ENCODE measurements at places on chromosomes 3 and 15.

- DNase-seq: peak; percentile 18
These were observed 2.6 kb downstream of the ARID3B start for GRCh38 chr15:74543583-74543982.

- no peak for DNase-seq
These were observed 63.6 kb downstream of the PROS1 start for GRCh38 chr3:93910097-93910496.

GRCh38 chr15:87619161-87619960 lies 637.2 kb downstream of the NTRK3 start:
- DNase-seq: no peak

DNA sequence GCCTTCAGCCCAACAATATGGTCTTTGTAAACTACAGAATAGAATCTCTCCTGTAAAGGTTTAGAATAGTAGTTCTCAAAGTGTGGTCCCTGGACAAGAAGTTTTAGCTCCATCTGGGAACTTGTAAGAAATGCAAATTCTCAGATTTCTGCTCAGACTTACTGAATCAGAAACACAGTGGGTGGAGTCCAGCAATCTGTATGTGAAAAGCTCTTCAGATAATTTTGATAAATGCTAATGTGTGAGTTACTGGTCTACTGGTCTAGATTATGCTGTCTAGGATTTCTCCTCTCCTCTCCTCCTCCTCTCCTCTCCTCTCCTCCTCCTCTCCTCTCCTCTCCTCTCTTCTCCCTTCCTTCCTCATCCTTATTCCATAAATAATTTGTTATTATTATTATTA lies 57.5 kb downstream of the RBMS3 start:
- no peak for DNase-seq

- peak; percentile 60 for DNase-seq
These were observed 16.3 kb upstream of the JMJD7 start for GRCh38 chr15:41811432-41812195.

DNA sequence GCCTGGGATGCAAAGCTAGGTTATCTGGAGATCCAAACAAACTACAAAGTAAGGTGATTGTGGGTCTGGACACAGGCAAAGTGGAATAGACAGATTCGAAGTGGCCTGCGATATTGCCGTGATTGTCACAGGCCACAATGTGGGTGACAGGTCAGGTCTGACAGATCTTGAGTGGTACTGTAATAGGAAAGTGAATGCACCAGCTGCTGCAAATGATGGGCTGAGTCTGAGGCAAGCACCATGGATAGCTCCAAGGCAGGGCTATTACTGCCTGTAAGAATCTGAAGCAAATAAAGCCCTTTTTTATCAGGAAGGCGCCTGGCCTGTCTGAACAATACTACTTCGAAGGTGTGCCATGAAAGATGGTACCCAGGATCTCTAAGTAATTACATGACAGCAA lies 10.0 kb downstream of the ARMC8 start:
- no peak for DNase-seq

DNA sequence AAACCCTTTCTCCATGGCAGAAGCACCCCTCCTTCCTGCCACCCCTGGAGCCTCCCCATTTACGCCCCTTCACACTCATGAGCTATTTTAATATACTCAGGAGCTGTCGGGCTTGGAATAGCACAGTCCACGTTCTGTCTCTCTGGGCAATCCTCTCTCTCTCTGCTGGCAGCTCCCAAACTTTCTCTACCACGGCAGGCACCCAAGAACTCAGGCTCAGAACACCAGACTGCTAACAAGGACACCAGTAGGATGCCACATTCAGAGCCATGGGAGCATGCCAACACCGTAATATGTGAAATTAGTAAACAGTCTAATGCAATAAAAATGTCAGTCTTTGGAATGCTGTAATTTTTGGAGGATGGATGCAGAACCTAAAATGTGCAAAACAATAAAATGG lies 19.3 kb downstream of the TNFAIP8L3 start:
- no peak for DNase-seq

- DNase-seq: no peak
These were observed 9.5 kb downstream of the SLCO2A1 start for GRCh38 chr3:134020135-134020680.

- DNase-seq: no peak
These were observed 76.9 kb downstream of the ETFA start for GRCh38 chr15:76234337-76234889.

GRCh38 chr3:188752850-188753249 lies 418.9 kb upstream of the TPRG1 start:
- DNase-seq: no peak

GRCh38 chr3:194676471-194676870 lies 4.5 kb upstream of the LSG1 start:
- DNase-seq: no peak

GRCh38 chr3:38755130-38755529 lies 60.9 kb downstream of the SCN10A start:
- no peak for DNase-seq

DNA sequence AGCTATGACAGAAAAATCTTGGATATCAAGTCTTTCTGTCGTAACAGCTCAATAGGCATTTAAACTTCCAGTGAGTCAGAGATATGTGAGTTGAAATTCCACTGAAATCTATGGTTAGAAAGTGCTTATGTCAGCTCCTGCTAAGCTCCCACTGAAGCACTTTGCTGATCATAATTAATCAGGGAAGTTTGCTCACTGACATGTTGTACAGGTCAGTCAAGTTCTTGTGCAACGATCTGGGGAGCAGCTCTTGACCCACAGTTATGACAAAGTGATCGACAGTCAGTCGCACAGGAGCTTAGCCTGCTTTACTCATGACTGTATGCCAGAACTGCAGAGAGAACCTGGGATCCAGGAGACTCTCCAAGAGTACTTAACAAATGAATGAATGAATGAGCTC lies 453.5 kb downstream of the SOX2 start:
- no peak for DNase-seq

DNA sequence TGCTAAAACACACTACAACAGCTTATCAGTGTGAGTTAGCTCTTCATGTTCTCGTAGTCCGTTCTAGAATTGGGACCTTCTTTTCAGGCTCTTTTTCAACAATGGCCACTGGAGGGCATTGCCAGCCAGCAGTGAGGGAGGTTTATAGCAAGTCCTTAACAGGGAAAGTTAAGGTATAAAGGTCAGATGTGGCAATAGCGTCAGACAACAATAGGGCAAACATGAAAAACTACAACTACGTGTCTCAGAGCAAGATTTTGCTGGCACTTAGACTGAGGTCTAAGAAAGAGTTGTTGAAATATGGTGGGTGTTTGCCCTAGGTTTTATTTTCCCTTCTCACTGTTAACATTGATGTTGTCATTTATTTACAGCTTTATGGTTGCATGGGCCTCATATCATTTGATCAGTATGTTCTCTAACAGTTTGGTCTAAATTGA lies 161.4 kb downstream of the GMNC start:
- no peak for DNase-seq

DNA sequence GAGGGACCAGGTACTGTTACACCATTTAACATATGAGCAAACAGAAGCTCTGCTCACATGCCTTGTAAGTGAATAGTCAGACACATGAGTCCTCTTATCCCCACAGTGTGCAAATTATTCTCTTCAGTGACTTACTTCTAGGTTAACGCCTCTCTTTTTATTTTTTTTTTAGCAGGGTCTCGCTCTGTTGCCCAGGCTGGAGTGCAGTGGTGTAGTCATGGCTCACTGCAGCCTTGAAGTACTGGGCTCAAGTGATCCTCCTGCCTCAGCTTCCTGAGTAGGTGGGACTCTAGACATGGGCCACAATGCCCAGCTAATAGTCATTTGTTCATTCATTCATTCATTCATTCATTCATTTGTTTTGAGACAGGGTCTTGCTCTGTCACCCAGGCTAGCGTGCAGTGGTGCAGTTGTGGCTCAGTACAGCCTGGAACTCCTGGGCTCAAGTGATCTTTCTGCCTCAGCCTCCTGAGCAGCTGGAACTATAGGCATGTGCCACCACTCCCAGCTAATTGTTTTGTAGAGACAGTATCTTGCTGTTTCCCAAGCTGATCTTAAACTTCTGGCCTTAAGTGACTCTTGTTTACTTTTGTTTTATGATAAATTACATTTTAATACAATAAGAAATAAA lies 94.7 kb downstream of the LRRC28 start:
- DNase-seq: no peak

DNA sequence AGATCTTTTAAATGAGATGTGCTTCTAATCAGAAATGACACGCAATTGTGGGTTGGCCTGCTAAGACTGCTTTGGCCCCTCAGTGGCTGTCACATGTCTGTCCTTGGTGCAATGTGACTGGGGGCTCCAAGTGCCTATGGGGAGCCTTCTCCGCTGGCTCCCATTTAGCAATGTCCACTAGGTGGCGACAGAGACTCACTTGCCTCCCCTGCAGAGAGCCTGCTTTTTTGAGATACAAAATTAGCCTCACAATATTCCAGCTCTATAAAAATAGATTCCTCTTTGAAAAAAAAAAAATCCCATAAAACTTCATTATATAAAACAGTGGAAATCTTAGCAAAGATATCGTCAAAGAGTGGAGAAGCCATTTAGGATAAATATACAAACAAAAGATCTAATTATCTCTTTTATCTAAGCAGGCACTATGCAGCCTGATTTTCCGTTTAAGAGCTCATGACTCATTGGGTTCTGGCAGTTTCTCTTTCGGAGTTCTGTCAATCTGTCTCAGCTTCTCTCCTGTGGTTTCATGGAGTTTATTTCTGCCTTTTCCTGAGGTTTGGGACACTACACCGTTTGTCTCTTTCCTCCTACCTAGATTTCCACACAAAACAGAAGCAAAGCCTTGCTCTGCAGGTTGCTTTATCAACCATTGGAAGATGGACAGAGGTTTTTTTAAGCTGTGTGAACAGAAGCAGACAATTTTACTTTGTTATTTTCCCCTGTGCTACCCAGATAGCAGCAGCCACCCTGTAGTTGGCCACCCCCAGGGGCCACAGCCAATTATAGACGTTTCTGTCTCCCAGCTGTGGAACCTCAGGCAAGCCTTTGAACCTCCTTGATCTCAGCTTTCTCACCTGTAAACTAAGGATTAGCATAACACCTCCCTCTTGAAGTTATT lies 68.4 kb upstream of the TNFAIP8L3 start:
- peak; percentile 57 for DNase-seq

GRCh38 chr15:93974804-93975481 lies 256.4 kb upstream of the MCTP2 start:
- no peak for DNase-seq

DNA sequence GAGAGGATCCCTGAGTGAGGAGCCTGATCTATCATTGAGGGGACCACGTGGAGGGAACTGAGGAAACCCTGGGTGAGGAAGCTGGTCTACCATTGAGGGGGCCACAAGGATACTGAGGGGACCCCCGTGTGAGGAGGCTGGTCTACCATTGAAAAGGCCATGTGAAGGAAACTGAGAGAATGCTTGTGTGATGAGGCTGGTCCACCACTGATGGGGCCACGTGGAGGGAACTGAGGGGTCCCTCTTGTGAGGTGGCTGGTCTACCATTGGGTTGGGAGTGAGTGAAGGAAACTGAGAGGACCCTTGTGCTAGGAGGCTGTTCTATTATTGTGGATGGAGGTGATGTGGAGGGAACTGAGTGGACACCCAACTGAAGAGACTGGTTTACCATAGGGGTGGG lies 161.3 kb downstream of the FBLN2 start:
- no peak for DNase-seq

GRCh38 chr3:5480190-5480589 lies 292.7 kb downstream of the EDEM1 start:
- DNase-seq: no peak

GRCh38 chr3:100754563-100755334 lies 45.5 kb downstream of the TFG start:
- DNase-seq: no peak

GRCh38 chr15:39621210-39621609 lies 40.3 kb downstream of the THBS1 start:
- no peak for DNase-seq

DNA sequence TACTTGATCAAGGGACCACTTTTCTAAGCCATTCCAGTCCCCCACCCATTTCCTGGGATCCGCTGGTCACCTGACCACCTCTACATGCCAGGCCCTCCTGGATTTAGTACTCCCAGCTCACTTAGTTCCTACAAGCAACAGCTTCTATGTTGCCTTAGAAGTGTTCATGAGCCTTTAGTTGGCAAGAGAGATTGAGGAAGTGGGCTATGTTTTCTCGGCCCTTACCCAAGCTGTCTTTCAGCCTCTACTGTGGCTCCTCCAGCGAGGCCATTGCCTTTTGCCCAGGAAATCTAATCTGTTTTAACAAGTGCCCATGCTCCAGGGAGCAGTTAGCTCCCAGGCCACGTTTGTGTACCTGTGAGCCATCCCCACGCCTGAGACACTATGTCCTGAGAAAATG lies 4.5 kb upstream of the PRKAR2A start:
- DNase-seq: no peak

DNA sequence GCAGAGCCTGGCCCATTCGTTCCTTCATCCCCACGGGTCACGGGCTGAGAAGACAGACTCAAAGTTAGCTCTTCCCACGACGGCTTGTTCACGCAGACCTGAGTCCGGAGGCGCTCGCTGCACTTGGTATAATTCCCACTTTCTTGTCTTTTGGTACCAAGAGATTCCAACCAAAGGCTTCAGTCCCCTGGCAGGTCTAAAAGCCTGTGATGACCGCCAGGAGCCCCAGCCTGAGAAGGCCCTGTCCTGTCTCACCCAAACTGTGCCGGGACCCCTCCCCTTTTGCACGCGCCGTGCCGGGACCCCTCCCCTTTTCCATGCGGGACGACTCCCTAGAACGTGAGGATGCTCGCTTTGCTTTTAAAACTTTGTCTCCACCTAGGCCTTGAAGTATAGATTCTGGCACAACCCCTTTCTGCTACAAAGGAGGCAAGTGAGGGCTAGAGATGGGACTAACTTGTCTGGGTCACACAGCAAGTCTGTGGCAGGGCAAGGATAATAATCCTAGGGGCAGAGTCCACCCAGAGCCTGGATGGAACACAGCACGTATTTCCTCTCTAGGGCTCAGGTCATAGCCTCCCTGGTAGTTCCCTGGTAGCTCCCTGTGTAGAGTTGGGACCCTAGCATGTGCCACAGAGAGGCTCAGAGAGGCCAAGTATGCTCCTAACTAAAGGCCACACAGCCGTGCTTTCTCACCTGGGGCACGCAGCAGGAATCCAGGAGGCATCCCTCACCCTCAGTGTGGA lies 211.3 kb downstream of the XXYLT1 start:
- DNase-seq: no peak

GRCh38 chr3:115550285-115550761 lies 73.0 kb upstream of the GAP43 start:
- DNase-seq: no peak

DNA sequence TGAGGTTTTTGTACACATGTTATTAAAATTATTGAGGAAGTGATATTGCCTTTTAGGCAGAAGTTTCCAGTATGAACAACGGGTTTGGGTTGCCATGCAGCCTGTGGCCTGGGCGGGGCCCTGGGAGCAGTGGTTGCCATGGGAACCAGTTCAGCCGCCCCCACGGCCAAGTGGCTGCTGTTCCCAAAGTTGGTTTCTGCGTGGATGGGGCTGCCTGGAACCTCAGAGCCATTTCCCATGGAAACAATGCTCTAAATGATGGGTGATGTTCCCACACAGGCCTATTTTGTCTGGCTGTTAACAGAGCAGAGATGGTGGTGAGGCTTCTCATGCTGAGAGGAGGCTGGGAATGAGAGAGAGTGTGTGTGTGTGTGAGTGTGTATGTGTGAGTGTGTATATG lies 19.5 kb downstream of the MRAS start:
- no peak for DNase-seq

Data from T-helper 2 cell treated with Interferon-gamma antibody and Interleukin-4, amounts not matched to agents 5 μg/mL and 100 μg/mL, for 36 hours (primary cell).